ENCODE measurements at places on chromosomes 16 and 17.

DNA sequence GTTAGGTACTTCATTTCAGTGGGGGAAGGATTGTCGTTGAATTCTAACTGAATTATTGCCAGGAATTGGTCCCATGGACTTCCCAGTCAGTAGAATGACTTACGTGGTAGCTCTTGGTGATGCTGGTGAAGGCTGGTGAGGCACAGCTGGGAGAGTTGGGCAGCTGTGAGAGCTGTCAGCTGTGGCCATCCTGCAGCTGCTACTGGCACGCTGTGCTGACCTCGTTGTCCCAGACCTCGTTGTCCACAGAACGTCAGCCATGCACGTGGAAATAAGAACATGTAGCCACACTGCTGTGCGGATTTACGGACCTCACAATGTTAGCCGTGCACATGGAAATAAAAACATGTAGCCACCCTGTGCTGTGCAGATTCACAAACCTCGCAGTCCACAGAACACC lies 102.3 kb downstream of the NPIPB11 start:
- no peak for DNase-seq

- DNase-seq: peak; percentile 53
Observed at GRCh38 chr16:88781140-88782077, 3.6 kb downstream of the PIEZO1 start.

- no peak for DNase-seq
Observed at GRCh38 chr17:41490000-41490990, 585 bp upstream of the KRT36 start.

DNA sequence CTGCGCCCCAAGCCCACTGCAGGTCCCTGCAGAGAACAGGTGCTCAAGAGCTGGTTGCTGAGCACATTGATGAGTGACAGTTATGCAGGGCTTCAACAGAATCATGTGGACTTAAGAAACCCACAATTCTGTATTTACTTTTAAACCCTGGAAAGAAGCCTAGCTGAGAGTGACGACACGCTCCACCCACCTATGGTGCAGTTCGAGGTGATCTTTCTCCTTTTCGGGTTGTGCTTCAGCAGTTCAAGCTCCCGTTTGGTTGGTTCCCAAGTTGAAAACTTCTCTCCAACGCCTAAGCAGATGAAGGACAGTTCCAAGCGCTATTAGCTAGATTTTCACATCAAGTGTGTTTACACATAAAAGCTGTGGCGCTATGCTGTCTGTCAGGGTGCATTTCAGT lies 23.9 kb downstream of the USP22 start:
- no peak for DNase-seq

DNA sequence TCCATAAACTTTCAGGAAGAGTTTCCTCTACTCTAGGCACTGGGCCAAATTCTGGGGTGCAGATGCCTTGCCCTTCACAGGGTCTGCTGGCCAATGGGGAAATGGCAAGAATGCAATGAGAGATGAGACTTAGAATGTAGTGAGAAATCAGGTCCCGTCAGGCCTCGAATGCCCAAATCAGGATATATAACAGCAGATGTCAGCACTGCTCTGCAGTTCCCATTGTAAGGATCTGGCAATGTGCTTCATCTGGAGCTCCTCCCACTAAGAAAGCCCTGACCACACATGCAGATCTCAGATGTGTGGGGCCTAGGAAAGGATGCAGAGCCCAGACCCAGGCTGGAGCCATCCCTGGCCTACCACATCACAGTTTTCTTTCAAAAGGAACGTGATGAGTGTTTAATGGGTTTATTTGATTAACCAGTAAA lies 13.9 kb upstream of the LPCAT2 start:
- no peak for DNase-seq

GRCh38 chr17:51850201-51850600 lies 308.3 kb downstream of the CA10 start:
- DNase-seq: no peak

GRCh38 chr16:53131050-53131362 lies 76.2 kb downstream of the CHD9 start:
- DNase-seq: no peak

DNA sequence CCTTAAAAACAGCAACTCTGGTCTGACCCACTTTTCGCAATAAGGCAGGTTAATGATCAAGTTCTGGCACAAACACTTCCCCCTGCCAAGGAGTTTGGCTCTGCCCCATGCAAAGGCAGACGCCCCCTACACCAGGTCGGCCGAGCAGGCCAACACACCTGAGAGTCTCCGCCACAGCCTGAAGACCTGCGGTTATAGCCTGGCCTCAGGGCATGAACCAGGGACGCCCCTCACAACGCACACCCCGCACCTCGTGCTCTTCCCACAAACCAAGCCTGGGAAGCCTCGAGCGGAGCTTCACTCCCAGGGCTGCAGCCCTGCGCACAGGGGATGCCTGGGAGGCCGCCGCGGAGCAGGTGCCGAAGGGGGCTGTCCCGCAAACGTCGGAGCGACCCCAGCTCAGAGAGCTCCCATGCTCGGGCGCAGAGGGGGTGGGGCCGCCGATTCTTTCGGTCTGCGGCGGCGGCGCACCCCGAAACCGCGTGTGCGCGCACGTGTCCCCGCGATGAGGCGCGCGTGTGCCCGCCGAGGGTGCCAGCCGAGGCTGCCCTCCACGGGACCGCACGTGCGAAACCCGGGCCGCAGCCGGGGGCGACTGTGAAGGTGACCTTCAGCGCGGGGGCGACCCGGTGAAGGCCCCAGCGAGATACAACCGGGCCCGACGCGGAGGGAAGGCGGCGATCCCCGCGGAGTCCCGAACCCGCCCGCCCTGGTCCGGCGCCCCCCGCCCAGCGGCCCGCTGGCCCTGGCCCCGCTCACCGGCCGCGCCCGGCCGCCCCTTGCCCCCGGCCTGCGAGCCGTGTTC lies 559 bp downstream of the CLUH start:
- DNase-seq: no peak

- DNase-seq: no peak
Observed at GRCh38 chr16:73526011-73526804, 478.3 kb upstream of the ZFHX3 start.

DNA sequence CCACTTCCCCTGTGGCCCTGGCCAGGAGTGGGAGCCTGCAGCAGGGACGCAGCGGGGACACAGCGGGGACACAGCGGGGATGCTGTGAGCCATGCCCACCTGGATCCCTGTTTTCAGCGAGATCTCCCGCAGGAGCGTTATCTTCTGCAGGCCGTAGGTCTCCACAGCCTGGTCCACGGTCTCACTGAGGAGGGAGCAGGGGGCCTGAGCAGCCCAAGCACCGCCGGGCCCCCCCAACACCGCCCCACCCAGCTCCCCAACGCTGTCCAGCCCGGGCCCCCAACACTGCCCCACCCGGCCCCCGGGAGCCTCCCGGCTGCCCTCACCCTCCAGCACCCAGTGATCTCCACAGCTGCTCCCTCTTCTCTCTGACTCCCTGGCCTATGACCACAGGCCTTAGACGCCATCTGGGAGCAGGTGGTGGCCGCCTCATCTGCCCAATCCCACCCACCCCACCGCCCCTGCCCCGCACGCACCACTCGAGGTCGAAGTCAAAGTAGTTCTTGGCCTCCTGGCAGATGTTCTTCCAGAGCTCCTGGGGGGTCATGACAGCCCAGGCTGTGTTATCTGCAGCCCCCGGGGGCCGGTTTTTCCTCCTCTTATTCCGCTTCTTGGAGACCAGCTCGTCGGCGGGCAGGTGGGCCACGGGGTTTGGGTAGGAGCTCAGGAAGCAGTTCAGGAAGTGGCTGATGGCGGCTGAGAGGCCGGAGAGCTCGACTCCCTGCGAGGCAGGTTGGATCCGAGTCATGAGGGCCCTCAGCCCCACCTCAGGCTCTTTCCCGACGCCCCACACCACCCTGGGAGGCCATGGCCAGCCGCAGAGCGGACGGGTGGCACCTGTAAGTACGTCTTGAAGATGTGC lies 17.0 kb downstream of the CLUH start:
- DNase-seq: no peak

GRCh38 chr17:74427763-74428153 lies 4.1 kb upstream of the GPRC5C start:
- no peak for DNase-seq

GRCh38 chr16:87358696-87359095 lies 24.9 kb downstream of the FBXO31 start:
- no peak for DNase-seq

- DNase-seq: no peak
Observed at GRCh38 chr17:27269201-27269600, 24.7 kb upstream of the WSB1 start.

DNA sequence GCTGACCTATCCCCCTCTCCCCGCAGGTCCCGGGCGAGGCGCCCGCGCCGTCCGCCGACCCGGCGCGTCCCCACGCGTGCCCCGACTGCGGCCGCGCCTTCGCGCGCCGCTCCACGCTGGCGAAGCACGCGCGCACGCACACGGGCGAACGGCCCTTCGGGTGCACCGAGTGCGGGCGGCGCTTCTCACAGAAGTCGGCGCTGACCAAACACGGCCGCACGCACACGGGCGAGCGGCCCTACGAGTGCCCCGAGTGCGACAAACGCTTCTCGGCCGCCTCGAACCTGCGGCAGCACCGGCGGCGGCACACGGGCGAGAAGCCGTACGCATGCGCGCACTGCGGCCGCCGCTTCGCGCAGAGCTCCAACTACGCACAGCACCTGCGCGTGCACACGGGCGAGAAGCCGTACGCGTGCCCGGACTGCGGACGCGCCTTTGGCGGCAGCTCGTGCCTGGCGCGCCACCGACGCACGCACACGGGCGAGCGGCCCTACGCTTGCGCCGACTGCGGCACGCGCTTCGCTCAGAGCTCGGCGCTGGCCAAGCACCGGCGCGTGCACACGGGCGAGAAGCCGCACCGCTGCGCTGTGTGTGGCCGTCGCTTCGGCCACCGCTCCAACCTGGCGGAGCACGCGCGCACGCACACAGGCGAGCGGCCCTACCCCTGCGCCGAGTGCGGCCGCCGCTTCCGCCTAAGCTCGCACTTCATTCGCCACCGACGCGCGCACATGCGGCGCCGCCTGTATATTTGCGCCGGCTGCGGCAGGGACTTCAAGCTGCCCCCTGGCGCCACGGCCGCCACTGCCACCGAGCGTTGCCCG lies 10.3 kb downstream of the ZNF771 start:
- DNase-seq: peak; percentile 85

- no peak for DNase-seq
Observed at GRCh38 chr16:10839279-10839666, 20.7 kb upstream of the TVP23A start.

- no peak for DNase-seq
Observed at GRCh38 chr17:80729761-80730160, 185.1 kb downstream of the RPTOR start.

GRCh38 chr17:60528828-60529227 lies 2.8 kb upstream of the APPBP2 start:
- DNase-seq: no peak

- DNase-seq: no peak
Observed at GRCh38 chr17:6670999-6671398, 19.4 kb downstream of the C17orf100 start.

DNA sequence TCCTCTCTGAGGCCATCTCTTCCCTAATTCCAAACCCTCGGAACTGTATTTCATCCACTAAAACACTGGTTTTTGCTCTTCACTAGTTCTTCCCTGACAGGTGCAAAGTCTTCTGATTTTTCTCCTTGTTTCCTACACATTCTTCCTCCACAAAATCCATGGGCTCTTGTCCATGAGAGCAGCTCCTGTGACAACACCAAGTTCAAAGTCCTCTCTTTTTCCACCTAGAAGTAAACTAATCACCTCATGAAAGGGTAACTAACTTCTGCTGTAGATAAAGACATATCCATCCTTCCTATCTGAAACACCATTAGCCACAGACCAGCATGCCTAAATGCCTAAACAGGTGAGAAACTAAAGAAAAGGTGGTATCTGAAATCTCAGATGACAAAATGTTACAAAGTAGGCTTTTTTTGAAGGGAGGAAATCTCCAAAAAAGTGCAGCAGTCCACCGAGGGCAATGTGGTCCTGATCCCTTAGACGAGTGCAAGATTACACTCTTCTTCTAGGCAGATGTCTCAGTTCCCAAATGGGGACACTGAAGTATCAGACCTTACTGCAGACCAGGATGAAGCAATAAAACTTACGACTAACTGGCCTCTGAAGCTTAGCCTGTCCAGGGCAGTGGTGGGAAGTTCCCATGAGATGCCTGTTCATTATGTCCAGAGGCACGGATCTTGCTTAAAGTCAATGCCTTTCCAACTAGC lies 2.8 kb downstream of the PIP4K2B start:
- DNase-seq: no peak

GRCh38 chr16:31876951-31877828 lies 3.6 kb downstream of the ZNF267 start:
- DNase-seq: no peak

GRCh38 chr17:32880671-32881453 lies 3.9 kb upstream of the MYO1D start:
- DNase-seq: no peak

DNA sequence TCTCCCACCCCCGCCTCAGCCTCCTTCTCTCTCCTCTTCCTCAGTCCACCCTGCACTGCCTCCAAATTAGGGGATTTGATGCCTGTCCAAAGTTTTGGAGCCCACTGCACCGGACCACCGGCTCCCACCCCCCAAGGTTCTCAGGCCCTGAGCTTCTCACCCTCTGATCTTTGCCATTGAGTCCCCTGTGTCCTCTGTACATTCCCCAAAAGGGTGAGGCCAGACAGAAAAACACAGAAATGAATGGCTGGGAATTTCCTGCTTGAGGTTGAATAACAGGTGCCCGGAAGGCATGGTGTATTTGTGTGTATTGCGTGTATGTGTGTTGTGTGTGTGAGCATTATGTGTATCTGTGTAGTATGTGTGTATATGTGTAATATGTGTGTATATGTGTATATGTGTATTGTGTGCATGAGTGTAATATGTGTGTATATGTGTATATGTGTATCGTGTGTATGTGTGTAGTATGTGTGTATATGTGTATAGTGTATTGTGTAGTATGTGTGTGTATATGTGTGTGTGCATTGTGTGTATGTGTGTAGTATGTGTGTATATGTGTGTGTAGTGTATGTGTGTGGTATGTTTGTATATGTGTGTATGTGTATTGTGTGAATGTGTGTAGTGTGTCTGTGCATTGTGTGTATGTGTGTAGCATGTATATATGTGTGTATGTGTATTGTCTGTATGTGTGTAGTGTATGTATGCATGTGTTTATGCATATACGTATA lies 16.0 kb upstream of the CCL17 start:
- no peak for DNase-seq

DNA sequence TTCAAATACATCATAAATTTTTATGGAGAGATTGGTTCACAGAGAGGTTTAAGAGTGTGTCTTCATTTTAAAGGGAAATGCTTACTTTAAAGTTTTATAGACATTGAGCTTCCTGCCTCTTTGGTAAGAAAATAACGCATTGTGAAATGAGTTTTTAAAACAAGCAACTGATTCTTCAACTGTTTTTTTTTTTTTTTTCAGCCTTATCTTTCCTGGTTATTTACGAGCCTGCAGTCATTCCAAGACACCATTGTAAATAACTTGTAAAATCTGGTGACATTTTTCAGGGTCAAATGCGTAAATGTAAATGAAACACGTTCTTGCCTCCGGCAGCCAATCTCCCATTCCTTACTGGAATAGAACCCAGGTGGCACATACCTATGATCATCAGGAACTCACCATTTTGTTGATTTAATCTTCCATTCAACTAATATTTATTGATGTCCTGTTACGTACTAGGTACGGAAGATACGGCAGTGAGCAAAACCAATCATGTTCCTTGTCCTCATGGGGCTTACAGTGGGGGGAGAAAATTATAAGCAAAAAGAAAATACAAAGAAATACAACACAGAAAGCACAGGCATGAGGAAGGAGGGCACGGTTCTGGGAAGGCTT lies 33.2 kb upstream of the CDYL2 start:
- DNase-seq: no peak

GRCh38 chr17:60358606-60359225 lies 33.2 kb downstream of the USP32 start:
- DNase-seq: no peak

Measured in stimulated activated CD4-positive, alpha-beta T cell treated with anti-CD3 and anti-CD28 coated beads, Interleukin-12 subunit alpha, Interleukin-12 subunit beta, amount 100 ng/mL, for 48 hours (primary cell).